Nephron progenitor cell (in vitro differentiated cells): ENCODE measurements at places on chromosomes 6 and 20.

DNA sequence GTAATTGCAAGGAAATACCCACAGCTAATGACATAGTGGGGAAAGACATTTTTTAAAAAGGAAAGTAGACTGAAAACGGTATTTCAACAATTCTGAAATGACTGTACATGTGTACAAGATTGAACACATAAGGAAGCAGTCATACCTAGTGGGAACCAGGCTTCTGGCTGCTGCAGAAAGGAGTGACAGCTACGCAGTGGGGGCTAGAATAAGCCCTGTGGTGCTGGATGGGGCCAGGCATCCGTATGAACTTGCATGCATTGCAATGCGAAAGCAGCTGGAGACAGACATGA, 54.9 kb upstream of the GPR31 start:
- DNase-seq = no peak

DNA sequence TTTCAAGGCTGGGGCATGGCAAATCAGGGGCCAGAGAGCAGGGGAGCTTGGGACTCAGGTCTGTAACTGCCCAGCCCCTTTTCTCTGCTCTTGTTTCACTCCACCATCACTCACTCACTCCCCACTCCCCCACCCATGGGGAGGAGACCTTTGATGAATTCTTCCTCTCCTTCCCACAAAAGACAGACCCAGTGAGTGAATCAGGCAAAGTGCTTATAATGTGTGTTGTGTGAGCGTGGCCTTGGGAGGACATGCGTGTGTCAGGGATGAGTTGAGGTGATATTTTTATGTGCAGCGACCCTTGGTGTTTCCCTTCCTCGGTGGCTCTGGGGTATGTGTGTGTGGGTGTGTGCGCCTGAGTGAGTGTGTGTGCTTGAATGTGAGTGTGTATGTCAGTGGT, 1.0 kb upstream of the CUL9 start:
- no peak for DNase-seq

GRCh38 chr20:47102629-47103028, 208.0 kb downstream of the EYA2 start:
- no peak for DNase-seq

- no peak for DNase-seq
Measured at GRCh38 chr20:33859157-33859695, 48.1 kb downstream of the CHMP4B start.

GRCh38 chr6:30759575-30760239, 15.4 kb upstream of the IER3 start:
- DNase-seq = no peak

DNA sequence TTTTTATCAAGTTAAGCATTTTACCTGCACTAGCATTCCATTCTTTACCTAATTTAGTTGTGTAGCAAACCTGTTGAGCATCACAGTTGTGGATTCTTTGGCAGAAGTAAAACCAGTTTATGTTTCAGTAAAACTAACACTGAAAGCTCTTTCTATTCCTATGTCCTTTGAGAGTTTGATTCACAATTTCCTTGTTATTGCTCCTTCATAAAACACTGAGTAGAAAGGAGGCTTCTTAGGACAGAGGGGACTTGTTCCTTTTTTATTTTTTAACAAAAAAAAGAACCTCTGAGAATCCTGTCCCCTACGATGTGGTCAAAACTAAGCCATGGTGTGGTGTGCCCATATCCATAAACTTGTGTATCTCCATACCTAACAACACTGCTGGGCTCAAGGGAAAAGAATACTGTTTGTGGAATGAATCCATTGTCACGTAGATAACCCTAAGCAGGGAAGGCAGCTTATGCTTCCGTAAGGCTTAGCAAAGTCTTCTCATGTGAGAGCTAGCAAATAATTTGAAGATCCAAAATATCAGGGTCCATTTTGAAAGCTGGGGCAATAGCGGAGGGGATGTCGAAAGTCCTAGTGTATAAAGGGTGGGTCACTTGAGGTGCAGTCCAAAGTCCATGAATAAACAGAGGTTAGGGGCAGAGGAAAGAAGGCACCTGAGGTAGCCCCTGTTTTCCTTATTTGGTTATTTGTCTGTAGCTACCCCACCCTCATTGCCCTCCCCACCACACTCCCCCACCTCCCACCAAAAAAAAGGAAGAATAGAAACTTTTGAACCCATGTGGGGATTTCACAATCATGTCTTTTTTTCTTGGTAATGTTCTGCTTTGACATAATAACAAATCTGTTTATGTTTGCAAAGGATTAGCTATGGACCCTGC, 71.0 kb downstream of the PLAGL1 start:
- no peak for DNase-seq

DNA sequence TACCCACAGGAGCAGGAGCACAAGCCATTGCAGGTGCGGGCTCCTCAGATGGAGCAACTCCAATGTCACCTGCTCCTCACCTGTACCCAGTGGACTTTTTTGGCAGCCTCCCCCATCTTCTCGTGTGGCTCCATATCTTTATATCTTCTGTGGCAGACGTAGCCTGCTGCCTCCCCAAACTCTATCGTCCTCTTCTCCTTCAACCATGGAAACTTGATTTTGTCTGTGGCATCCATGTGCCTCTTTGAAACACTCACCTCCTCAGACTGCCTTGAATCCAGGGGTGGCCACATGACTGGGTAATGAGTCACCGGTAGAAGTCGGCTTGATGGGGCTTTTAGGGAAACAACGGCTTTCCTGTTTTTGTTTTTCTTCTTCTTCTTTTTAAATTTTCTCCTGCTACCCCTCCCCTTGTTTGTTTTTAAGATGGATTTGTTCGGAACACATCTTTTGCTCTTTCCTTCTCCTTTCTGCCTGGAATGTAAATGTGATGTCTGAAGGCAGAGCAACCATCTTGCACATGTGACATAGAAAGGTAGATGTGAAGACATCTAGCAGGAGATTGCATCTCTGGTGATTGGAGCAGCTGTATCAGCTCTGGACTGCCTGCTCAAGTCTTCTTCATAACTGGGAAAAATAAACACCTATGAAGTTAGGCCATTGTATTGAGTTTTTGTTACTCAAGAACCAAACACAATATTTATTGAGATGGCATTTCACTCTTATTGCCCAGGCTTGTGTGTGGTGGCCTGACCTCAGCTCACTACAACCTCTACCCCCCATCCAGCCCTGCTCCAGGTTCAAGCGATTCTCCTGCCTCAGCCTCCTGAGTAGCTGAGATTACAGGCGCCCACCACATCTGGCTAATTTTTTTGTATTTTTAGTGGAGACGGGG, 69.9 kb upstream of the DDR1 start:
- DNase-seq = no peak

- no peak for DNase-seq
Measured at GRCh38 chr20:63015662-63016361, 9.0 kb upstream of the BHLHE23 start.

DNA sequence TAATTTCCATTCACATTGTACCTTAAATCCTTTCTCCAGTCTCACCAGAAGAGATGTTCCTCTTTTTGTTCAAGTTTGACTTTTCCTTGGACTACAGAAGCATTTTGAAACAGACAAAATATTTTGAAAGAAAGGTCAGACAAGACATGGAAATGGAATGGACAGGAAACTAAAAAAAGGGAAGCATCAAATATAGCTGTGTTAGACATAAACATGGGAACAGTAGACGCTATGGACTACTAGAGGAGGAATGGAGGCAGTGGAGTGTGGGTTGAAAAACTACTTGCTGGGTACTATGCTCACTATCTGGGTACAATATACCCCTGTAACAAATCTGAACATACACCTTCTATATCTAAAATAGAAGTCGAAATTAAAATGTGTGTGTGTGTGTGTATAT, 4.1 kb upstream of the FAM135A start:
- DNase-seq = no peak

GRCh38 chr6:5869676-5870075, 137.0 kb downstream of the NRN1 start:
- no peak for DNase-seq

DNA sequence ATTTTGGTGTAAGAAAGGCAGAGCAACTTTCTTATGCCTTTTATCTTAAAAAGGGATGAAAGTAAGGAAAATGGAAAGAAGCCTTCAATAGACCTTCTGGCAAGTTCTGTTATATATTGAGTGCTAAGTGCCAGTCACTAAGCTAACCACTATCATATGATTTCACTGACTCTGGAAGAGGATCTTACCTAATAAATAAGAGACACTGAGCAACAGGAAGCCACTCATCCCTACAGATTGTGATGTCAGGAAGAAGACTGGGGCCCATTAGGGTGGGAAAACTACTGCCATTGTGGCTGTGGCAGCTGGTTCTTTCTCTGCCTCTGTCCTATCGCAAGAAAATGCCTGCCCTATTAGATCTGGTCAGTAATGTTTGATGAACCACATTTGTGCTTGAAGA, 89.6 kb downstream of the AIG1 start:
- no peak for DNase-seq

DNA sequence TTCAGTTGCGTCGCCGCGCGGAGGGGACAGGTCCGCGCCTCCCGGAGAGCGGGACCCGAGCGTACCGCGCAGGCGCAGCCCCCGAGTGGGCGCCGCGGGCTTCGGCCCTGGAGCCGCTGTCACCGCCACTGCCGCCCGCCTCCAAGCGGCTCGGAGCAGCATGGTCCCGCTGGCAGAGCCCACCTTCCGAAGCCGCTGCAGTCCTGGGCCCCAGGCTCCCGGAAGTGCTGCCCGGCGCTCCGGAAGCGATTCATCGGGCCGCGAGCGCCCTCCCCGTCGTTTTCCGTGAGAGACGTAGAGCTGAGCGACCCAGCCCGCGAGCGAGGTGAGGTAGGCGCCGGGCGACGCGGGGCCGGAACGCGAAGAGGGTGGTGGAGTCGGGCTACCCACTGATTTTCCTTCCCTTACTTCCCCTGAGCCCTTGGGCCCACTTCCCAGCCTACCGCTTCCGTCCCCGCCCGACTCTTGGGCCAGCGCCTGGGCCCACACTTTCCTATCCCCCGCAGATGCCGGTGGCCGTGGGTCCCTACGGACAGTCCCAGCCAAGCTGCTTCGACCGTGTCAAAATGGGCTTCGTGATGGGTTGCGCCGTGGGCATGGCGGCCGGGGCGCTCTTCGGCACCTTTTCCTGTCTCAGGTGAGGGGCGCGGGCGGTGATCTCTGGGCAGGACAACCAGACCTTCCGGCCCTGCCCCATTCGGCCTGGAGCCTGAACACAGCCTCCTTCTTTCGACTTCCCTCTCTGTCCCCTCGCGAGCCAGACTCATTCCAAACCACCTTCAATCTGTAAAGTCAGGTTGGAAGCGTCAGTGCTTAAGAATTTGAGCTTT, at the start of the genes NFS1 and ROMO1:
Gene NFS1, minus strand, starts transcription at position 226 of the 830 bp plus-strand sequence. Its CDS starts 64 bp downstream, at position 162.
Gene ROMO1, plus strand, starts transcription at position 279 of the 830 bp plus-strand sequence. Its CDS starts 228 bp downstream, at position 507.
- peak; percentile 88 for DNase-seq

GRCh38 chr6:135703621-135704020, 147.9 kb upstream of the PDE7B start:
- DNase-seq = no peak

- DNase-seq = peak; percentile 72
Measured at GRCh38 chr20:45470262-45470931, 844 bp downstream of the WFDC2 start.

DNA sequence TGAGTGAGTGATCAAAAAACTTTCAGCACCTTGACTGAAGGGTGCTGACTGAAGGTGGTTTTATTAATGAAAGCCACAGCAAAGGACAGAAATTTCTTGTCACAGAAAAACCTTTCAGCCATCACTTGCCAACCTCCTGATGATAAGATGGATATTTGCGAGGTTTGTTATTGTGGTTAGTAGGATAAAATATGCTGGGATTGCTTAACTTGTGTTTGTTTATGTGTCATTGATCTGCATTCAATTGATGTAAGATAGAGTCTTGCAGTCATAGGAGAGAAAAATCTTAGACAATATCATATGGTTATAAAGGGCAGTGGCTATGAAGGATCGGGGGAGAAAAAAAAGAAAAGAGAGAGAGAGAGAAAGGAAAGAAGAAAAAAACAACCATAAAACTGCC, 1.2 kb downstream of the TSBP1 start:
- DNase-seq = no peak

DNA sequence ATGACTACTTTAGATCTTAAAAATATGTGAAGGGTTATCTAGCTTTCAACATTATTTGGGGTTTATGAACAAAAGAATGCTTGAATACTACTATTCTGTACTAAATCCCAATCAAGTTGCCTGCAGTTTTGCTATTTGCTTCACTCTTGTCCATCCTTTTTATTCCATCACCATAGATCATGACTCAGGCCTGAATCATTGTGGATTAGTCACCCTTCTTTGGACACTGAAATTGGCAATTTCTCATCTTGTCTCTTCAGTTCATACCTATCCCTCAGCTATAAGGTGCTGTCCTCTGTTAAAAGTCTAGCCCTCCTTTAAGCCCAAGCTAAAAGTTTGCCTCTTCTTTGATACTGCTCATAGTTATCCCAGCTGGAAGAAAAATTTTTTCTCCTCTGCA, 199.1 kb downstream of the CENPW start:
- DNase-seq = no peak

- DNase-seq = no peak
Measured at GRCh38 chr20:47988676-47989075, 203.4 kb upstream of the SULF2 start.

DNA sequence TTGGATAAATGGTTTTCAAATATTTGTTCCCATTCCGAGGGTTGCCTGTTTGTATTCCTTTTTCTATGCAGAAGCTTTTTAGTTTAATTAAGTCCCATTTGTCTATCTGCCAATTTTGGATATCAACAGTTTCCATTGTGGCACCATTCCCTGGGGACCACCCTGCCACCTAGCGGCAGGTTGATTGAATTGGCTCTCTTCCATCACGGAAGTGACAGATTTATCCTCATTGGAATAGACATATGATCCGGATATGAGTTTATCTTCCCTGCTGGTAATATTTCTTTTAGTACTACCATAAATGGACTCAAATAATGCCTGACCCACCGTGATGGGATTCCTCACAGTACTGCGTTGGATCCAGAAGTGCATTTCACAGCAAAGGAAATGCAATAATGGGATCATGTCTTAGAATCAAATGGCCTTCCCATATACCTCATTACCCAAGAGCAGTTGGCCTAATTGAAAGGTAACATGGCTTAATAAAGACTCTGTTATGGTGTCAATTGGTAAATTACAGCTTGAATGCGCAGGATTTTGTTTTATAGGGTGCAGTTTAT, 327.0 kb downstream of the BMP2 start:
- DNase-seq = peak; percentile 67

GRCh38 chr6:169752074-169752623, 727 bp downstream of the ERMARD start:
- no peak for DNase-seq

DNA sequence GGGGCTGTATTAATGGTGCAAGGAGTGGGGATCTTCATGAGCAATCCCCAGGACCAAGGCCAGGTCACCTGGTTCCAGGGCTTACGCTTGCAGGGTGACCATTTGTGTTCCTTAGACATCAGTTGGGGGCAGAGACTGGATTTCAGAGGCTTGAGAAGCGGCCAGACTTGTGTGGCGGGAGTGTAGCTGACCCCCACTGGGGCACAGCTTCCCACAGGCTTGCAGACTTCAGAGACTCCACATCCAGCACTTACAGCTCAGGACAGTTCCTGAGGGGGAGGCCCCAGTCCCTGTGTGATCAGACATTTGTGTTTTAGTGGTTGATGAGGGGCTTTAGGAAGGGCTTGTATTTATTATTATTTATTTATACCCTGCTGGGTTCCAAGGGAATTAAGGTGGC, 15.3 kb downstream of the TJAP1 start:
- DNase-seq = no peak

GRCh38 chr20:22303523-22303922, 280.8 kb downstream of the FOXA2 start:
- no peak for DNase-seq

- no peak for DNase-seq
Measured at GRCh38 chr6:148293181-148293995, 49.2 kb upstream of the SASH1 start.

GRCh38 chr20:56465997-56466396, 2.4 kb upstream of the RTF2 start:
- no peak for DNase-seq
